Fibroblast of skin of back (primary cell): ENCODE measurements at places on chromosomes 16 and 17.

- DNase-seq, result no peak
These were observed 4.2 kb downstream of the SLC6A2 start for GRCh38 chr16:55660026-55660425.

- peak; percentile 42 for DNase-seq
These were observed 948 bp downstream of the UTP18 start for GRCh38 chr17:51261024-51261963.

GRCh38 chr16:88618956-88619667, 19.3 kb upstream of the IL17C start:
- no peak for DNase-seq

- DNase-seq, result no peak
These were observed 288.7 kb downstream of the SEC14L1 start for GRCh38 chr17:77429369-77429968.

- DNase-seq, result peak; percentile 95
These were observed 178.7 kb downstream of the SEC14L1 start for GRCh38 chr17:77319211-77320043.

- no peak for DNase-seq
These were observed 2.4 kb upstream of the RIPOR1 start for GRCh38 chr16:67526149-67526791.
